ENCODE measurements at places on chromosomes 5 and 9. TPM values are rescaled to one million over a fixed set of nuclear protein-coding genes. Genes with fewer than 3 reads are reported as not detected.

Gene OR13D1
- total RNA-seq = not detected

Gene SLC6A3
- total RNA-seq = 12.5 TPM

Gene MZB1
- total RNA-seq = not detected

Gene CCL28
- 0.46 TPM for total RNA-seq

Gene INSL4
- not detected for total RNA-seq

Gene GABRA1
- 76.6 TPM for total RNA-seq

Measured in diencephalon (tissue), 1 donor.